ENCODE measurements at places on chromosomes 6 and 20.

DNA sequence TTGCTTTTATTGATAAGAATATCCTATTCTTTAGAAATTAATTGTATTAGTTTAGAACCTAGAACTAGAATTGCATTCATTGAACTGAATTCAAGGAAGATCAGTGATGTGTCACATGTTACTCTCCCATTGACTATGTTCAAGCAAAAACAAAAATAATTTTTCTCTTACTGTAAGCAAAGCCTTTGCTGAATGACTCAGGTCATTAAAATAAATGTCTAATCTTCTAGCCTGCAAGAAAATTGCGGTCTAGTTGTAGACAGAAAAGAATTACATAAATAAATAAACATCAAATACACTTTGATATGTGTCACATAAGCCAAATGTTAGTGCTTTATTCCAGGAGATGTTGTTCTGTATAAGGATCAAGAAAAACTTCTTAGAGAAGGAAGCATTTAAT is 387.9 kb downstream of the ADGRB3 start:
- DNase-seq, result no peak

GRCh38 chr6:52929321-52930164 is 20.0 kb upstream of the GSTA3 start:
- DNase-seq, result no peak

DNA sequence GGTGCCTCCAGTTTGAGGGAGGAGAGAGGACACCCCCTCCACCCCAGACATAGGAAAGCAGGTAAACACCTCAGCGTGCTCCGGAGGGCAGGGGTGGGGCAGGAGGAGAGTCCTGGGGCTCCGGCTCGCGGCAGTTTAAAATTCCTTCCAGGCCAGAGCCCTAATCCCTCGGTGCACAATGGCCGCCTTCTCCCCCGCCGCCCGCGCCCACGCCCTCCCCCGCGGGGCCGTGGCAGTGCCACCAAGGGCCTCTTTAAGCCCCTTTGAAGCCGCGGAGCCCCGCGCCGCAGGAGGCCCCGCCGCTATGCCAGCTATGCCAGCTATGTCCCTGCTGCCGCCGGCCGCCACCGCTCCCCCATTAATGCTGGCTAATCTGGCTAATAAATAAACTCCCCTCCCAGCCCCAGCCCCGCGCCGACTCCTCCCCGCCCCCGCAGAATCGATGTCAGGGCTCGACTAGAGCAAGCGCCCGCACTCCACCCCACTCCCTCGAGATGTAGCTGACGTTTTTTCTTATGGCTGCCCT is 125.1 kb downstream of the MRPL14 start:
- peak; percentile 57 for DNase-seq

DNA sequence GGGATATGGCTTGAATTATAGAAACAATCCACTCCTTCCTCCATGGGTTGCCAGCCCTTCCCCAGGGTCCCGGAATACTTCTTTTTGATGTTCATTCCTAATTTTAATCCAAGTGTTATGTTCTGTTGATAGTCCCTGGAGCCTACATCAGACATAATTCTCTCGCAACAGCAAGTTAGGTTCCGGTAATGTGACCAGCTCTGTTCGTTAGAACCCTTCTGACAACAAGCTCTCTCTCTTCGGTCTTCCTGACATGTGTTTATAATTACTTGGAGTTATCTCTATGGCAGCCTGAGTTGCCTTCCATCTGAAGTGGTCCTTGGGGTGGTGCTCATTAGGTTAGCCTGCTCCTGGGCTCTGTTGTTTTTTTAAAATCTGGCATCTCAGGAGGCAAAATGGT is 506.9 kb upstream of the JARID2 start:
- no peak for DNase-seq

DNA sequence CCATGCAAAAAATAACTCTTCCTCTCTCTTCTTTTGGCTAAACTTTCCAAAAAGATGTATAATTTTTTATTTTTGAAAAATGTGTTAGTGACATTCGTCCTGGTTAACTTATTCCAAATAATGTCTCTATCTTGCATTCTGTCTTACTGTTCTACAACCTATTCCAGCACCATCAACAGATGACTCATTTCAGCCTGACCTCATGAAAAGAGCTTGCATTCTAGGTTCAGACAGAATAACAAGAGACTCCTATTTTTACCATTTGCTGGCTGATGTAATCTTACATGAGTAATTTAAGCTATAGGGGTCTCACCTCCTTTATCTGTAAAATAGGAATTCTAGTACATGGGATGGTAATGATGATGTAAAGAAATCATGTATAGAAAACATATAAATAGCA is 109.0 kb downstream of the FUT9 start:
- DNase-seq, result no peak

DNA sequence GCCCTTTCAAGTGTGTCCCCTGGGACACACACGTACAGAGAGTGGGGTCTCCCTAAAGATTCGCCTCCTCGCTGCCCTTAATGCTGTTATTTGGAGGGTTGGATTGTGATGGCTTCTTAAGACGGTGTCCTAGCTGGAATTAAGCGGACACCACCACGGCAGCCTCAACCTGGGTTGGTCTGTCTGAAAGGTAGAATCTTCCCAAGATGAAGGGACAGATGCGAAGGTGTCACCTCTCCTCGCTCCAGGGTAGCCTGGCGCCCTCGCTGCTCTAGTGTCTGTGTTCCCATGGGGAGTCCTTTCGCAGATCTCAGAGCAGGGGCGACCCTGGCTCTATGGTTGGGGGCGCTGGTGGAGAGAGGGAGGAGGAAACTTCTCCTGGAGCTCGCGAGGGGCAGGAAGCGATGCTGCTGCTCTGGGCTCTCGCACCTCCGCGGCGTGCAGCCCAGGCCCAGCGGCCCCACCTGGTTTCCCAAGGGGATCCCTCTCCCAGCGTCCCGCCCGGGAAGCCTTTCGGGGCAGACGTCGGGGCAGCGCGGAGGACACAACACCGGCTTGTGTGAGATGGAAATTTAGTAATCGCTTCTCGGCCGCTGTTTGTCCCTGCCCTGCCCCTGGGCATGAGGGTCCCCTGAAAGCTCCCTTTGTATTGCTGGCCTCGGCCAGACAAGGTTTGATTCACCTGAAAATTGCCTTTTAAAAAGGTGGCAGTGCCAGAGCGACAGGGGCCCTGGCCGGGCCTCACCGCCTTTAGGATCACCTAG is 1.7 kb downstream of the RSPO3 start:
- peak; percentile 63 for DNase-seq

- no peak for DNase-seq
Observed at GRCh38 chr20:1955217-1955616, 38.6 kb downstream of the PDYN start.

DNA sequence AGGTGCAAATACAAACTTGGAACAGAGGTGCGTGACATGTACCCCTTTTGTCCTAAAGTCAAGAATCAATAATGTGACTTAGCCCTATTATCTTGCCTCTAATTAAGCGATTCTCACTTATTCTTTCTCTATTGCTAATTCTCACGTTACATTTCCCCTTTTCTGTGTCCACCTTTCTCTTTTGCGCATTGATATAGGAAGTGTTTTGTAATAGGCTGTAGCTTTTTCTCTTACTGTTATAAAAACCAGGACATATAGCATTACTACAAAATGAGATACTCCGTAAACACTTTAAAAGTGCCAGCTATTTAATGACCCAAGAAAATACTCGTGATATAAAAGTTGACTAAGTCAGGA is 669 bp upstream of the TMEM30A start:
- peak; percentile 35 for DNase-seq

DNA sequence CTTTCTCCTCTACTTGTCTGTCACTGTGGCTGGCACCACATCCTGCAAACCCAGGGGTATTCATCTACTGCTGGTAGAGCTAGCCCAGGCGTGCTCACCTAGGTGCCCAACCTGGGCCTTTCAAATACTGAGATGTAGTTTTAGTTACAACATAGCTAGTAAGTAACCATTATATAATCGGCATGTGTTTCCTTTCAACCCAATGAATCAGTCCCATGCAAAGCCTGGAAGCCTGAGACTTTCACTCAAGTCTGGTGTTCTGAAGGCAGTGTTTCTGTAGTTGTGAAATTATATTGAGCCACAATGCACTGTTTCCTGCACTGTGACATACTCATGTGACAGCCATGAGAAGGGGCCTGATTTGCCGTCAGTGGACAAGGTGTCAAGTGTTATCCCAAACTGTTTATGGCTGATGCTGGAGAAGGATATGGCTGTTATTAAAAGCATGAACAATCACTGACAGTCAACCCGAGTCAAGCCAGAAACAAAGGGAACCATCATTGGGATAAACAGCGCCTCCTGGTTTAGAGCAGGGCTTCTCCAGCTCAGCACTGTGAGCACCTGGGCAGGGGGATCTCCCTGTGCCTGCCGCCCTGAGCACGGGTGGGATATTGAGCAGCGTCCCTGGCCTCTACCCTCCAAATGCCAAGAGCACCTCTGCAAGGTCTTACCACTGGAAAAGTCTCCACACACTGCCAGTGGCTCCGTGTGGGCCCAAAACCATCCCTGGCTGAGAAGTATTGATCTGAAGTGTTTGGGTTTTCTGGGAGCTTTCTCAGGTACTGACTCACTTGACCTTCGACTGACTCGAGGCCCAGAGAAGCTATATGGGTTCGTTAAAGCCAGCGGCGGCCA is 1.6 kb downstream of the PSMA7 start:
- peak; percentile 24 for DNase-seq

GRCh38 chr20:64069614-64070243 is 6.7 kb downstream of the TCEA2 start:
- no peak for DNase-seq

DNA sequence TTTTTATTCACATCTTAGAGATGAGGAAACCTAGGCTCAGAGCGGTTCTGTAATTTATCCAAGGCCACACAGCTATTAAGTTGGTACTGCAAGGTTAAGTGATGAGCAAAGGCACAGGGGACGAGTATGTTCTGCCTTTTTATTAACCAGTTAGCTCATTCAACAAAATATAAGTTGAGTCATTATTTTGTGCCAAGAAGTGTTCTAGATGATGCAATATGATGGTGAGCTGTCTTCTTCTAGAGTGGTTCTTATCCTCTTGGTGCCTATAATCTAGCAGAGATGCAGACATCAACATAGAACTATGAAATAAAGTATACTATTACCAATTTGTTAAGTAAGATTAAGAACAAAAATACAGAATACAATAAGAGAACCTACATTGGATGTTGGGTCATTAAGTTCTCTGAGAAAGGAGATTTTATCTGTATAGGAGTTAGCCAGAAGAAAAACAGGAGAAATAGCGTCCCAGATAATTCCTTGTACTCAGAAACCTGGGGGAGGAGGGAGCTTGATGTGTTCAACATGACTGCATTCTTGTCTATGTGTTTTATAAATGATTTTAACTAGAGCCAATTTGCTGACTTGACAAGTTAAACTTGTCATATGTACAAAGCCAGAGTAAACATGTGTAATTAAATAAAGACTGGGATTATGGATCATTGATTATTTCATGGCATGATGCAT is 122.3 kb downstream of the TBXT start:
- DNase-seq, result no peak

DNA sequence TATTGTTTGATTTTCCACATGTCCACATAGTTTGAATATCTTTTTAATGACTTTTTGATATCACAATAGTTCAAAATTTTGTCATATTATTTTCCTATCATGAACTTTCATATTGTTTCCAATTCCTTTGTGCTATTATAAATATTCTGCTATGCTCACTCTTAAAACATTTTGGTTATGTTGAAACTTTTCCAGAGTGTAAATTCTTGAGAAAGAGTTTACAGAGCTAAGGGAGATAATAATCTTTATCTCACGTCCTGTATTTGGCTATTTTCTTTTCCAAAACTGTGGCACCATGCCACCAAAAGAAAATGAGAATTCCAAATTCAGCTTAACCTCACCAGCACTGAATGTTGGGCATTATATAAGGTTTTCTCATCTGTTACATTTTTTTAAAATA is 210.9 kb downstream of the TFAP2B start:
- no peak for DNase-seq

GRCh38 chr6:107418118-107418517 is 41.2 kb downstream of the PDSS2 start:
- DNase-seq, result no peak

DNA sequence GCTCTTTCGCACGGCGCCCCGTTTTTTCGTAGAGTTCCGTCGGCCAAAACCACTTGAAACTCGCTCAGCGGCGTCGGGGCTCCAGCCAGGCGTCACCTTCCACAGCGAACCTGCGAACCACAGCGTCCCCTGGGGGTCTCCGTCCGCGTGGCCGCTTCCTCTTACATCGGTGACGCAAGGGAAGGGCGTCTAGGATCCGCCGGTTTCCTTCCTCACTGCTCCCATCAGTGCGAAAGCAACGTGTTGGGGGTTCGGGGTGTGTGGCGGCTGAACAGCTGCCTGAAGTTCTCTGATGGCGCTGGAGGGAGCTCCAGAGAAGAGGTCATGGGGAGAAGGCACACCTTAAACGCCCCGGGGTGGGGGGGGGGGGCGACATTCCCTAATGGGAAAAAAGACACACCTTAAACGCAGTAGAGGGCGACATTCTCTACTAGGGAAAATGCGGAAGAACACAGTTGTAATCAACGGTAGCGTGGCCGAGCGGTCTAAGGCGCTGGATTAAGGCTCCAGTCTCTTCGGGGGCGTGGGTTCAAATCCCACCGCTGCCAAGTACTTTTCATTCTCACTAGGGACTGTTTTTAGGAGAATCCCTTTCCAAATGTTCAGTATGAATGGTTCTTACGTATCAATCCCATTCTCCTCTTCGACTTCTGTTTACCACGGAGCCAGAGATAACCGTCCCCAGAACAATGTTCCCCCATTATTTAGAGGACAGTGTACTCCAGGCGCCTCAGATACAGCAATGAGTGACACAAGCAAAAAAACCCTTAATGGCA is 16.4 kb downstream of the ZNF311 start:
- no peak for DNase-seq

GRCh38 chr6:33592595-33593413 is 12.7 kb upstream of the BAK1 start:
- no peak for DNase-seq

DNA sequence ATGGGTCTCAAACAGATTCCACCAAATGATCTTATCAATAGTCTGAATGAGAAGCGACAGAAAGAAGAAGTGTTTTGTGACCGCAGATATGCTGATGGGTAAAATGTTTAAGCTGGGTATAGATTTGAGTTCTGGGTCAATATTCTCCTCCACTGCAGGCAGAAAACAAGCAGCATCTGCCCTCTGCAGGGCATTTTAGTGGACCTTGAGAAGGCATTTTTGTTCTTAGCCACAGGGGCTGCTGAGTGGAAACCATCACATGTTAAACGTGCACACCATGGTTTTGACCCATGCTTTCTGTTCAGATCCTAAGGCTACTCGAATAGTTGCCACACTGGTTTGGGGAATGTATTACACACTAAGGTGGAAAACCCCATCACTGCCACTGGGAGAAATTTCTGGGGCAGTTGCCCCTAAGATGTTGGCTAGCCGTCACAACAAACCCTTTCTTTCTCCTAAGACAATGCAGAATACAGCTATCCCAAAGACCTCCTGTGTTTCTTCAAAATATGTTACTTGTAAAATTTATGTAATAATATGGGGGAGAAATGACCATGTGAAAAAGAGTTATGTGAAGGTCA is 5.5 kb downstream of the POU3F2 start:
- peak; percentile 20 for DNase-seq
